Endothelial cell of umbilical vein (primary cell): ENCODE measurements at places on chromosomes 2 and 18. TPM values are rescaled to one million over a fixed set of nuclear protein-coding genes. Genes with fewer than 3 reads are reported as not detected.

Gene GNAL
- total RNA-seq, result 0.65 and 0.73 TPM in 2 replicates

Gene FNDC4
- 15.5 and 20.0 TPM in 2 replicates for total RNA-seq

Gene NPHP1
- 5.9 and 6.1 TPM in 2 replicates for total RNA-seq

Gene SULT1C4
- 28.2 and 29.3 TPM in 2 replicates for total RNA-seq

Gene MEP1B
- not detected in 2 replicates for total RNA-seq

DNA sequence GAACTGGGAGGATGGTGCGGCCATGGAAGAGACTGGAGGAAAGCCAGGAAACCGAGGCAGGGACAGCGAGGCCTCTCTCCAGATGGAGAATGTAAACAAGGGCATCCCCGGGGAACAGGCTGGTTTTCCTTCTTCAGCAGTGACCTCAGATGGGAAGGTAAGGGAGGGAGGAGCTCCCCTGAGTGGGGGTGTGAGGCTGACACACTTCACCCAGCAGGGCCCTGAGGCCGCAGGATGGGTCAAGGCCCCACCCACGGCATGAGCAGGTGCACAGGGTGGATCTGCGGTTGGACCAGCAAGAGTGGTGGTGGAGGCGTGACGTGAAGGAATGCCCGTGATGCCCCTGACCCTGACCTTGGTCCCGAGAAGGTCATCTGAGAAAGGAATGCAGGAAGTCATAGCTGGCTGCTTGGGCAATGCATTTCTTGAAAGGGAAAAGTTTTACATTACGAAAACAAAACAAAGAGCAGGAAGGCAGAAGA, 48.1 kb downstream of the ADCY3 start:
- H3K4me3 ChIP-seq, result no peak overlapping the region
- DNase-seq, result no peak
- H3K36me3 ChIP-seq, result no peaks in the 10 kb centered on the region
- no peaks in the 10 kb centered on the region for H3K4me1 ChIP-seq

- DNase-seq, result peak; percentile 52
- no peak overlapping the region for H3K4me3 ChIP-seq
- peaks cover 38% of the 10 kb centered on the region for H3K4me1 ChIP-seq
Measured at GRCh38 chr2:158459161-158460003, 2.6 kb downstream of the PKP4 start.

DNA sequence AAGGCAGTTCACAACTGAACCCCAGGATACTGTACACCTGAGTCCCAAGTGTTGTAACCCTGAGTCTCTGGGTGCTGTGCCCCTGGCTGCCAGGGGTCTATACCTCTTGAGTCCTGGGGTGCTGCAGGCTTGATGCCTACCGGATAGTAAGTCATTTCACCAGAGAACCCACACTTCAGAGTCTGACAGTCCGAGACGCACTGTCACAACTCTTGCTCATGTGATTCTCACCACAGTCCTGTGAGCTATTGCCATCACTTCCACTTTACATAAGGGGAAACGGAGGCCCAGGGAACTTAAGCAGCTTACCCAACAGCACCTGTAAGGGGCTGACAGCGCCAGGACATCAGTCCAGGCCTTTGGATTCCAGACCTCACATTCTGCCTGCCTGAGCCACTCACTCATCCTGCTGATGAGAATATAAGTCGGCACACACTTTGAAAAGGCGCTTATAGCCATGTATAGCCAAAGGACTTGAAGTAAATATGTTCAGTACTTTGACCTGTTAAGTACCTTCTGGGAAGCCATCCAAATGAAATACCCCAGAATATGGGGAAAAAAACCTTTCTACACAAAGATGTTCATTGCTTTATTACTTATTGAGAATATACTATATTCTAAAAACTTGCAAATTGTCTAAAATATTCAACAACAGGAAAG, 180.7 kb upstream of the ID2 start:
- no peaks in the 10 kb centered on the region for H3K36me3 ChIP-seq
- no peaks in the 10 kb centered on the region for H3K27me3 ChIP-seq
- no peaks in the 10 kb centered on the region for H3K4me1 ChIP-seq

DNA sequence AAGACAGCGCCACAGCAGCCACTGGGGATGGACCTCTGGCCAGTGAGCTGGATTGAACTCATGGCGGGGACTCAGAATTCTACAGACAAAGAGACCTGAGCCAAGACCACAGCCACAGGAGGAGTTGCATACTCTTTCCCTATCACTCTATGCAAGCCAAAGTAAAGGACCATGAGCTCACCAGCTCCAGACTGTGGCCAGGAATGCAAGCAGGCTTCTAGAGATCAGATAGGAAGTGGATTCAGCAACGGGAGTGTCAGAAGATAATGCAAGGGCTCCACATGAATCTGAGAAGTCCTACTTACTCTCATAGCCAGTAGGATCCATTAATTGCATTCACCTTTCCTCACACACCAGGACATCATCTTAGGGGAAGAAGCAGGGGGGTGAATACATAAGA, 415.4 kb upstream of the POU3F3 start:
- no peak overlapping the region for H3K27ac ChIP-seq
- no peaks in the 10 kb centered on the region for H3K27me3 ChIP-seq
- DNase-seq, result no peak
- no peak overlapping the region for H3K4me3 ChIP-seq
- no peaks in the 10 kb centered on the region for H3K36me3 ChIP-seq

- no peaks in the 10 kb centered on the region for H3K36me3 ChIP-seq
- H3K4me1 ChIP-seq, result peaks cover 16% of the 10 kb centered on the region
- no peak overlapping the region for H3K4me3 ChIP-seq
- DNase-seq, result no peak
- no peak overlapping the region for H3K27ac ChIP-seq
Measured at GRCh38 chr2:84878459-84878858, 2.4 kb downstream of the TRABD2A start.

DNA sequence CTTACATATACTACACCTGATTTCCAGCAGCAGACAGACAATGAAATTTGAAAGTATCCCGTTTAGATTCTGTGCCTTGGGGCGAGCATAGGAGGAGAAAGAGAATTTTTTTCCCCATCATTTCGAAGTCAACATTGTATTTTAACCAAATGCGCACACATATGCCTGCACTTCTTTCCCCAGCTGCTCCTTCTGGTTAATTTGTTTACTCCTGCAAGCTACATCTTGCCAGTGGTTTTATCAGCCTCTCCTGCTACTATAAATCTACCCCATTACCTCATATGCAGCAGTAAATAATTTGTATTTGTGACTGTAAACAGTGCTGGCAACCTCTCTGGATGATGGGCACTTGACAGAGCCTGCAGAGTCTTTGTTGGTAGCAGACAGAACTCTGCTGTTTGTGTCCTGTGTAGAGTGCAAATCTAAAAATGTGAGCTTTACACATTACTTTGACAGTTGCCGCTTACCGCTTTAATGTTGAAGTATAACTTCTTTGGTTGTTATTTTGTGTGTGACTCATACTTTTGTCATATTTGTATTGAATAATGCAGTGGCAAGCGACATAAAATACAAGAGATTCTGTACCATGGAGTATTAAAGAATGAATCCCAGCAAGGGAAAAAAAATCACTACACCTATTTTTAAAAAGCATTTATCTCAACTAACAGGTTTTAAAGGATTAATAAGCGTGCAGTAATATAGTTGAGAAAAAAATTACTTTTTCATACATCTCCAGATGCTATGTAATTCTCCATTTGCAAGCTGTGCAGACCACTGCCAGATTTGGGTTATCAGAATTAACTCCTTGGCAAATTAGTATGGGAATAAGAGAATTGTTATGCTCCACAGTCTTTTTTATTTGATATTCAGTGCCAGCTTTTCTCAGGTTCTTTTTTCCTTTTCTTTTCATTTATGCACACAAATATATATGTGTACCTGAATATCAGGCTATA, 536.8 kb downstream of the XIRP2 start:
- DNase-seq, result no peak
- no peaks in the 10 kb centered on the region for H3K36me3 ChIP-seq
- H3K27ac ChIP-seq, result no peak overlapping the region
- no peaks in the 10 kb centered on the region for H3K4me1 ChIP-seq
- no peaks in the 10 kb centered on the region for H3K27me3 ChIP-seq

GRCh38 chr2:186726938-186727337, 33.1 kb downstream of the FAM171B start:
- no peak overlapping the region for H3K4me3 ChIP-seq
- H3K27ac ChIP-seq, result no peak overlapping the region
- no peaks in the 10 kb centered on the region for H3K4me1 ChIP-seq

GRCh38 chr2:30271301-30271700, 40.0 kb downstream of the LBH start:
- no peak for DNase-seq
- H3K27me3 ChIP-seq, result no peaks in the 10 kb centered on the region
- H3K27ac ChIP-seq, result no peak overlapping the region
- peaks cover 26% of the 10 kb centered on the region for H3K4me1 ChIP-seq
- no peak overlapping the region for H3K4me3 ChIP-seq

DNA sequence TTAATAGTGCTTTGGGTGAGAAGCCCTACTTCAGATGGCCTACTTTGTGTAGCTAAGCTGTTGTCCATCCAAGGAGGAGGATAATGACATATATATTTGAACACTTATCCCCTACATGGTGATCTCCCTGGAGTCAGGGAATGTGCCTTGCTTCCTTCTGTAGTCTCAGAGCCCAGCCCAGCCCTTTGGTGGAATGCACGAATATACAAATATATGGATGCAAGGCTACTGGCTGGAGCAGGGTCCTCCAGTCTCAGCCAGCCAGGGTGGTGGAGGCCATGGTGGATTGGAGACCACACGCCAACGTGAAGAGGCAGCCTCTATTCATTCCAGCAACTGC, 150.6 kb upstream of the RIOK3 start:
- no peaks in the 10 kb centered on the region for H3K36me3 ChIP-seq
- H3K4me3 ChIP-seq, result no peak overlapping the region
- H3K4me1 ChIP-seq, result peaks cover 38% of the 10 kb centered on the region
- no peaks in the 10 kb centered on the region for H3K27me3 ChIP-seq
- DNase-seq, result no peak

DNA sequence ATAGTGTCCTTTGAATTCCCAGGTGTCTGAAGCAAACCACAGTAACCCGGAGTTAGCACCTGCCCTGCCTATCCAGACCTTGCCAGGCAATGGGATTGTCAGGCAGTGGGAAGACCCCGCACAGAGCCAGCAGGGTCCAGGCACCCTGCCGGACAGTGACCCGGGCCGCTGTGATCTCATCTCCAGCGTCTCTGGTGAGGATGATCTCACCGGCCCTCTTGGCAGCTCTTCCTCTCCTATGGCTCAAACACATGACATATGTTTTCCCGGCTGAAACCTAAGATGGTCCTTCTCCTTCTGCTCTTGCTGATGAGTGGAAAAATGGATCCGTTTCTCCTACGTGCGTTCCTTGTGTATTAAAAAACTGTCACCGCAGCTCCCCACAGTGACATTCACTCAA, 75.1 kb downstream of the ACOXL start:
- peaks cover 13% of the 10 kb centered on the region for H3K27me3 ChIP-seq
- no peaks in the 10 kb centered on the region for H3K4me1 ChIP-seq
- H3K27ac ChIP-seq, result no peak overlapping the region
- no peak for DNase-seq
- H3K36me3 ChIP-seq, result no peaks in the 10 kb centered on the region

GRCh38 chr2:241008711-241009121, 10.3 kb downstream of the SNED1 start:
- H3K36me3 ChIP-seq, result no peaks in the 10 kb centered on the region
- no peak for DNase-seq
- H3K4me1 ChIP-seq, result peaks cover 22% of the 10 kb centered on the region
